AG04449 (cell line): ENCODE measurements at places on chromosomes 11 and 22.

DNA sequence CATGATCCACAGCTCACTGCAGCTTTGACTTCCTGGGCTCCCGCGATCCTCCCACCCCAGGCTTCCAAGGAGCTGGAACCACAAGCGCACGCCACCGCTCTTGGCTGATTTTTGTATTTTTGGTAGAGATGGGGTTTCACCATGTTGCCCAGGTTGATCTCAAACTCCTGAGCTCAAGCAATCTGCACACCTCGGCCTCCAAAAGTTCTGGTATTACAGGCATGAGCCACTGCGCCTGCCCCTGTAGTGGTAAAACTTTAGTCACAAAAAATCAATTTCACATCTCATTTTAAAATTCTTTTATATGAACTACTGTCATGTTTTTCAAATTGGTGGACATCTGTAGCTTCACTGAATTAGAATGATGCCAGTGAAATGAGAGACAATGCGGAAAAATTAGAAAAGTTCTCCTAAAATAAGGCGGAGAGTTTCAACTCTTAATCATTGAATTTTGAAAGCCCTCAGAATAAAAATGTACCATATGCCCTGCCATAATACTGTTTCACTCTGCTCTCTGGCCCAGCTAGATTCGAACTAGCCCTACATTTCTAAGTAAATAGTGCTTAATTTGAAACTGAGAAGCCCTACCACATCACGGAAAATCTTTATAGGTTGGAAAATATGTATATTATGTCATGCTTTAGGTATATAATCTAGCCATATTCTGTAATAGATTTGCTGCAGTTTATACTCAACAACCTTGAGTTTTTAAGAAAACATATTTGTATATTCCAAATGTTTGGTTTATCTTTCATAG lies 78.7 kb downstream of the HORMAD2 start:
- DNase-seq: no peak

GRCh38 chr22:50526834-50527801 lies 1.7 kb upstream of the SCO2 start:
- DNase-seq: no peak

DNA sequence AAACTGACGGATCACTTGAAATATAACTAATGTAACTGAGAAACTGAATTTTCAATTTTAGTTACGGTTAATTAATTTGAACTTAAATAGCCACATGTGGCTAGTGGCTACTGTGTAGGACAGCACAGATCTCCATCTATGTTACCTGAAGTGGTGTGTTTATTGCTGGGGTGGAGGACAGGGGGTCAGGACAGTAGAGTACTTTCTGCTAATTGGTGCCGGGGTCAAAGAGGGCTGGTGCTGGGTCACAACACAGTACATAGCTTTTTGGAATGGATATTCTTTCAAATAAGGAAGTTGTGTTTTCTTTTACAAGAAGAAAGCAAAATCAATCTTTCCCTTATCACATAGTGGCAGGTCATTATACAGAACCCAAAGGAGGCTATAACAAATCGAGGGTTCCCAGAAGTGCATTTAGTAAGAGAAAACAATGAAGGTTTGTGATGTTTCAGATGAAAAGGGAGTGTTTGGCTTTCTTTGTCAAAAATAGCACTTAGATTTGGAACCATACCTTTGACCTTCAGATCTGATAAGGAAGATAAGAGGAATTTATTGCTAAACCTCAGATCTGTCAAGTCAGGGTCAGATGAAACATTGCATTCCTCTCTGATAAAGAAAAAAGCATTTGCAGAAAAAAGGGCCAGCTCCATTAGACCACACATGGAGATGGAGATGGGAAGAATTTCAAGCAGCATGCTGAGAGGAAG lies 384.5 kb downstream of the AASDHPPT start:
- no peak for DNase-seq

DNA sequence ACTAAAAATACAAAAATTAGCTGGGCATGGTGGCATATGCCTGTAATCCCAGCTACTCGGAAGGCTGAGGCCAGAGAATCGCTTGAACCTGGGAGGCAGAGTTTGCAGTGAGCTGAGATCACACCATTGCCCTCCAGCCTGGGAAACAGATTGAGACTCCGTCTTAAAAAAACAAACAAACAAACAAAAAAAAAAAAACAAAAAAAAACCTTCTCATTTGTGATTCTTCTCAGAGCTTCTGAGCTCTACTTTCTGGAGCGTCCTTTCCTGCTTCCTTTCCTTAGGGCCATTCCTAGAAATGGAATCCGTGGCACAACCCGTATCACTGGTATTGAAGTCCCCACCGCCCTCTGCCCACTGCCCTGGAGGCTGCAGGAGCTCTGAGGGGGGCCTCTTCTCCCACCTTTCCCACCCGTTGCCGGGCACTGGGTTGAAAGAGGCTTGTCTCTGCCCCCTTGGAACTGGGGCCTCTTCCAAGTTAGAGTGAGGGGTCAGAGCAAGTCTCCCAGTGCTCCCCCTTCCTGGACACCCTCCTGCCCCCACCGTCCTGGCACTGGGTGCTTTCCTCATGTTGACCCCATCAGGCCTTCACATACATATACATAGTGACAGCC lies 2.0 kb upstream of the SHISA8 start:
- no peak for DNase-seq

GRCh38 chr11:104033561-104033960 lies 2.9 kb upstream of the DDI1 start:
- no peak for DNase-seq

DNA sequence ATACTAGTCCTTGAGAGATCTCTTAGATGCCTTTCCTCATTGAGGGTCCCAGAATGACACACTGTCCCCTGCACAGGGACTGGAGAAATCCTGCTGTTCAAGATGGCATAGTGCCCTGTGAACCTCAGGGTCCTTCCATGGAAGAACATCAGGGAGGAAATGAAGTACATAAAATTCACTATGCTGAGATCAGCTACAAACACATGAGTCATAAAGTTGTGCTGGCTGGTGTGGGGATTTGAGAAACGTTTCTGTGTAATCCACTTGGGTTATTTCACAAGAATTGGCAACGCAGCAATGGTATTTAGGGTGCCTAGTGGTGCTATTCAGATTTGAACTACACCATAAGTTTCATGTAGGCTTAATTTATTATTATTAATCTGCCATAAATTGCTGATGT lies 174.4 kb downstream of the MAML2 start:
- no peak for DNase-seq

GRCh38 chr11:13104619-13105236 lies 95.6 kb downstream of the RASSF10 start:
- DNase-seq: no peak

DNA sequence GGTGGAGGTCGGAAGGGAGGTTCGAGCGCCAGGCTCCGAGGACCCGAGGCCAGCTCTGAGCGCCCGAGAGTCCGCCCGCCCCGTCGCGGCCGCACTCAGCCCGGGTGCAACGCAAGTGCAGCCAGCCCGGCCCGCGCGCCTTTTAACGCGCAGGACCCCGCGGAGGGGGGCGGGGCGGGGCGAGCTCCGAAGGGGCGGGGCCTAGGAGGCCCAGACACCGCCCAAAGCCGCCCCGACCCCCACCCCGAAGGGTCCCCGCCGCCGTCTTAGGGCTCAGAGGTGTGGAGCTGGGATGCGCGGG lies at the start of gene PHOX2A:
PHOX2A (minus strand) TSS at position 117 of the 301 bp plus-strand sequence. CDS start 172 bp downstream, outside the sequence.
- no peak for DNase-seq

GRCh38 chr22:48807155-48807554 lies 1020.5 kb downstream of the BRD1 start:
- DNase-seq: no peak

GRCh38 chr11:11628651-11629050 lies 6.8 kb upstream of the GALNT18 start:
- no peak for DNase-seq

DNA sequence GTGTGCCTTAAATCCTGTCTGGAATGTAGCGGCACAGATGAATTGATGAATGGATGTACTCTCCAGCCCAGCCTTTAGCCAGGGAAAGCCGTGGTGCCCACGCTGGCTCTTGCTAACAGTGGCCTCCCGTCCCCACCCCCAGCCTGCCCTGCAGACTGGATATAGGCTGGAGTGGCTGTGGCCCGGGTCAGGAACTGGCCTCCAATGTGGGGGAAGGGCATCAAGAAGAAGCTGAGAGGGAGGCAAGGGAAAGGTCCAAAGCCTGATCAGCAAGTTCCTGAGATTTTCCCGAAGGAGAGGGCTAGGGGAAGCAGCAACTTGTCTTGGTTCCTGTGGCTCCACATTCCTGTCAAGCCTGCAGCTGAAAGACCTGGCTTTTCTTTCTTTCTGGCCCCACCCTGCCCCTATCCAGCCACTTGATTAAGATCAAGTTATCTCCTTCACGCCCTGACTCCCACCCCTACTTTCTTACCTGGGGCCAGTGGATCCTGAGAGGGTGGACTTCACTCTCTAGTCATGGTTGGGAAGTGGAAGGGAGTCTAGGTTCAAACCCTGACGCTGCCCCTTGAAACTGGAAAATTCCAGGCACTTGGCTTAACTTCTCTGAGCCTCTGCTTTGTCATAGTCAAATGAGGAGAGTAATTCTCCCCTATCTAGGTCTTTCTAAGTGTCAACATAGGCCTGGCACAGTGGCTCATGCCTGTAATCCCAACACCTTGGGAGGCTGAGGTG lies 11.0 kb upstream of the MICALL1 start:
- DNase-seq: no peak

DNA sequence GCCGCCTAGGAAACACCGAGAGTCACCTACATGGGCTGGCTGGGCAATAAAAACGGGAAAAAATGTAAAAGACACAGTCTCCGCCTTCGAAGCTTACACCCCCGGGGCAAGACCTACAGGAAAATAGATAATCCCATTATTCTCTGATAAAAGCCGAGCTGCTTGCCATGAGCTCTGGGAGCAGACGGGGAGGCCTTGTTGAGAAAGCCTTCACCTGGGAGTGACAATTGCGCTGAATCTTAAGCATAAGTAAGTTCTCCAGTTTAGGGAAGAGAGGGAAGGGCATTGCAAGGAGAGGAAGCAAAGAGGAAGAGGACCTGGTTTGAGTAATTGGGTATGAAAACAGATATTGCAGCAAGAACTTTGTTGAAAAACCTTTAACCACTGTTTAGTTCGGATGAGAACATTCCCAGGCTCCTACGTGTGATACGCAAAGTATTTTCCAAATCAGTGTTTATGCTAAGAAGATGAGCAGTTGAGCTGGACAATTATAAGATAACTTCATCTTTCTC lies 813 bp upstream of the BTBD10 start:
- no peak for DNase-seq

- no peak for DNase-seq
Measured at GRCh38 chr11:37532271-37532670, 934.2 kb upstream of the RAG2 start.

GRCh38 chr11:111823131-111823530 lies 48.2 kb downstream of the ALG9 start:
- no peak for DNase-seq

DNA sequence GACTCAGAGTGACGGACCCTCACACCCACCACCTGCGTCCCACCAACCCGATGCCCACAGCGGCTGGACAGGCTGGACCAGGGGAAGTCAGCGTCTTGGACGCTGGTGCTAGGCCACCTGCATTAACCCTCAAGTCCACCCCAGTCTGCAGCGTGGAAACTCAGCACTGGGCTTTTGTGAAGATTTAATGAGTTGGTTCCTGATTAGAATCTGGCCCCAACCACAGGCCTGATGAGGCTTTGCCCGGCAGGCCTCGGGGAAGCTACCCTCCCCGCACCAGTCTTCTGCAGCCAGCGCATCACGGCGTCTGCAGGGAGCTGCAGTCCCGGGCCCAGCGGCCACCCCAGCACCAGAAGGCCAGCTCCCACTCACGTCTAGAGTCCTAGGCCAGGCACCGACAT lies 101.0 kb downstream of the BRD1 start:
- DNase-seq: no peak

DNA sequence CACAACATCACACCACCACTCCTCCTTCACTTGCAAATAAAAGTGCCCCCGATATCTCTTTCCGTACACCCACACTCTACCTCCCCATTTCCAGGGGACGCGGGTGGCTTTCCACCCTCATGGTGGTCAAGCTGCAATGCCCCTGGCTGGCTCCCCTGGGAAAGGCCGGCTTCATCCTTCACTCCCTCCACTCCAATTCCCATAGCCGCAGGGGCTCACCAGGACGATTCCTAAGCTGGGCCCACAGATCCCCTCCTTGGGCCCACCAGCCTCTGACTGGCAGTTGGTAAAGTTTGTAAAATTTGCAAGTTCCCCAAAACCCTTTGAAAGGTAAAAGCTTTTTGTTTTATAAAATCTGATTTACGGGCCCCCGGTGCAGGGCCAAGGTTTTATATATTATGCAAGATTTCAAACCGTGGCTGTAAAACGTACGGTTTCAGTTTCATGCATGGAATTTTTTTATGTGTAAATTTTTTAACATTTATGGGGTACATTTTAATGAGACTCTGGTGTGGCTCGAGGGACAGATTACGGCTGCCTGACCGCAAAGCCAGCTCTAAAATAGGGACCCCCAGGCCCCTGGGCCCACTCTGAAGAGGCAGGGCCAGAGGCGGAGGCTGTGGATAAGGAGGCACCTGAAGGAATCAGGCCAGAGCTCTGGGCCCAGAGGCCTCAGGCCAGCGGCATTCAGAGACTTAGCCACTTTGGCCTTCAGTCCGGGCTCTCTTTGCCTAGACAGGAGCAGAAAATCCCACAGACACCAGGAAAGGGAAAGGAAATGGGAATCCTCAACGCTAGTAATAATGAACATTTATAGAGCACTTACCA lies 106.5 kb downstream of the FEZ1 start:
- DNase-seq: no peak

- DNase-seq: no peak
Measured at GRCh38 chr22:40046126-40046525, 51.4 kb downstream of the FAM83F start.

- no peak for DNase-seq
Measured at GRCh38 chr11:10878408-10879214, 20.8 kb upstream of the ZBED5 start.

DNA sequence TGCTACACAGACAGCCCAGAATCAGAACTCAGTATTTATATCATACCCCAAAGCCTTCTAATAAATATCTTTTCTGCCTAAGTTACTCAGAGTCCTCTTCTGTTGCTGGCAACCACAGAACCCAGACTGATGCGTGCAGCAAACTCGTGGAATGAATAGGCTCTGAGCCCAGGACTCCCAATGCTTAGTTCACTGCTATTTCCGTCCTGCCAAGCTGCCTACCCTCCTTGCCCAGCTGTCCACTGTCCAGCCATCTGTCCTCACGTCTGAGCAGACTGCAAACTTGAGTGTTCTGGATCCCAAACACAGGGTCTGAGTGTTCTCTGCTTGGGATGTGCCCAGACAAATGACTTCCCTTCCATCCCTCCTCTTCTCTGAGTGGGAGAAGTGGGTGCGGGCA lies 19.4 kb downstream of the PTPN5 start:
- no peak for DNase-seq

DNA sequence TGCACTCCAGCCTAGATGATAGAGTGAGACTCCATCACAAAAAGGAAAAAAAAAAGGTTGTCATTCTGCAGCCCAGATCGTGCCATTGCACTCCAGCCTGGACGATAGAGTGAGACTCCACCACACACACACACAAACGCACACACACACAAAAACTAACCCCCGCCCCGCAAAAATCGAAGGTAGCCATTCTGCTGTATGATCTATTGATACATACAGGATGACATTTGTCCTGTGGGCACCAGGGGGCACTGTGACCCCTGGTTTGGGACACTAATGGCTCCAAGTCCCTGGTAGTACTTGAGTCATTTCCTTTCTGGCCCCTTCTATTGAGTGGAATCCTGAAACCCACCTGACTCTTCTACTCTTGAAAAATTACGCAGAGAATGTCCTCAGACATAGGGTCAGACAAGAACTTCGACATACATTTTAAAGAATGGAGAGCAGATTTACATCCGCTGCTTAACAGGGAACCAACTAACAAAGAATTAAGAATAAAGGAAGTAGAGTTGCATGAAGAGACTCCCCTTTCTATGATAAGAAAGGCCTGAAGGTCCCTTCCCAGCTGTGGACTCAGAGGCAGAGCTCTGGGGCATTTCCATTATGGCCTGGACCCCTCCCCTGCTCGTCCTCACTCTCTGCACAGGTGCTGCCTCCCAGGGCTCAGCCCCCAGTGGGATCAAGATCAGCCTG lies 35.0 kb upstream of the PRAME start:
- no peak for DNase-seq
